ENCODE measurements at places on chromosomes 4 and X.

- DNase-seq = no peak
Observed at GRCh38 chrX:111435469-111435868, 23.5 kb upstream of the DCX start.

- peak; percentile 35 for DNase-seq
Observed at GRCh38 chr4:55721651-55722050, 85.6 kb upstream of the NMU start.

DNA sequence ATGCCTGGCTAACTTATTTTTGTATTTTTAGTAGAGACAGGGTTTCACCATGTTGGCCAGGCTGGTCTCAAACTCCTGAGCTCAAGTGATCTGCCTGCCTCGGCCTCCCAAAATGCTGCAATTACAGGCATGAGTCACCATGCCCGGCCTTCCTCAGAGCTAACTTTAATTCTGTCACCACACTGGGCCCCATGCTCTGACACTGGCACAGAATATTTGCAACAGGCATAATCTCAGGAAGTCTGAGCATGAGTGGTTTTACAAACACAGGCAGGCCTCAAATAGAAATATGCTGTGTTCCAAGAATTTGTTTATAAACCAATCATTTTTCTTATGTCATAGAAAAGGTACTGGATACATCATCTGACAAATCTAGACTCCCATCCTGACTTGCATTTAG lies 32.7 kb upstream of the FAM9C start:
- DNase-seq = peak; percentile 6

DNA sequence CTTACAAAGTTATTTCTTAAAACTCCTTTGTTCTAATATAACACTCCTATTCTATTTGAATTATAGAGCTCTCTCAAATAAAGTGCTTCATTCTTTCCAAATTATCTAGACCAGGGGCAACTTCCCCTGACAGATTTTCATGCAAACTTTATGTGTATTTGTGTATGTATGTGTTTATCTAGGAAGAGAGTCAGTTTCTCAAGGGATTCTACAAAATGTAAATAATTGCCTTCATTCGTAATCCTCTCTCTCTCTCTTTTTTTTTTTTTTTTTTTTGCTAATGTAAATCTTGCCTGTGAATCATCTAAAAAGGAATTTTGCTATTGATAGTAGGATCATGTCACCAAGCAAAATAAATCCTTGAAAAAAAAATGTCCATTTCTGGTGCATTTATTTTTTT lies 38.9 kb upstream of the RBPJ start:
- DNase-seq = no peak

DNA sequence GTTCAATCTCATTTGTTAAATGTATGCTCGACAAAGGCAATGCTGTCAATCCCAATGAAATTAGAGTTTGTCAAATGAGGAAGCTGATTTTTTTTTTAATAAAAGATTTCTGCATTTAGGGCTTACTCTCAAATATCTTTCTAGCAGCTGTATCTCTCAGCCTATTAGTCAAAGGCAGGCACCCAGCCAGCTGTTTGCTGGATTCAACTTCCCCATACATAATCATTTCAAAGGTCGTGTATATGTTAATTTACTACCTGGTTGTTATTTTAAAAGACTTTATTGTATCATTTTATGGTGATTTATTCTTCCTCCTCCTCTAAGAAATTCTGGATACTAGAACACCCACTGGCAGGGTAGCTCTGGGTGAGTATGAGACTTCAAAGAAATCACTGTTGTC lies 27.1 kb downstream of the RAI2 start:
- no peak for DNase-seq

GRCh38 chr4:118821590-118822293 lies 14.2 kb downstream of the SEC24D start:
- DNase-seq = no peak
